NCI-H1048 (cell line): ENCODE measurements at places on chromosomes 3 and 15.

DNA sequence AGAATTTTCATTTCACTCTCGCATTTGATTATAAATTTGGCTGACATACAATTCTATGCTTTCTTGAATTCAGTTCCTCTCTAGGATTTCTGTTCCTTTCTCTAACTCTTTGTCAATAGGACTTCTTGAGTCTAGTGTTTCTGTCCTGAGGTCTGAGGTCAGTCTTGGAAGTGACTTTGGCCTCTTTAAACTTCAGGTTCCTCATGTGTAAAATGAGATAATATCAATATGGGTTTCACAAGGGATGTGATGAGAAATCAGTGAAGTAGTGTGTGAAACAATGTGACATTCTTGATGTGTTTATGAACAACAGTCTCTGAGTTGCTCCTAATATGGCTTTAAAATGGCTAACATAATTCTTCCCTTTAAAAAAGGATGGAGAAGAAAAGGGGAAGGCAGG lies 92.2 kb downstream of the SV2B start:
- no peak for DNase-seq

DNA sequence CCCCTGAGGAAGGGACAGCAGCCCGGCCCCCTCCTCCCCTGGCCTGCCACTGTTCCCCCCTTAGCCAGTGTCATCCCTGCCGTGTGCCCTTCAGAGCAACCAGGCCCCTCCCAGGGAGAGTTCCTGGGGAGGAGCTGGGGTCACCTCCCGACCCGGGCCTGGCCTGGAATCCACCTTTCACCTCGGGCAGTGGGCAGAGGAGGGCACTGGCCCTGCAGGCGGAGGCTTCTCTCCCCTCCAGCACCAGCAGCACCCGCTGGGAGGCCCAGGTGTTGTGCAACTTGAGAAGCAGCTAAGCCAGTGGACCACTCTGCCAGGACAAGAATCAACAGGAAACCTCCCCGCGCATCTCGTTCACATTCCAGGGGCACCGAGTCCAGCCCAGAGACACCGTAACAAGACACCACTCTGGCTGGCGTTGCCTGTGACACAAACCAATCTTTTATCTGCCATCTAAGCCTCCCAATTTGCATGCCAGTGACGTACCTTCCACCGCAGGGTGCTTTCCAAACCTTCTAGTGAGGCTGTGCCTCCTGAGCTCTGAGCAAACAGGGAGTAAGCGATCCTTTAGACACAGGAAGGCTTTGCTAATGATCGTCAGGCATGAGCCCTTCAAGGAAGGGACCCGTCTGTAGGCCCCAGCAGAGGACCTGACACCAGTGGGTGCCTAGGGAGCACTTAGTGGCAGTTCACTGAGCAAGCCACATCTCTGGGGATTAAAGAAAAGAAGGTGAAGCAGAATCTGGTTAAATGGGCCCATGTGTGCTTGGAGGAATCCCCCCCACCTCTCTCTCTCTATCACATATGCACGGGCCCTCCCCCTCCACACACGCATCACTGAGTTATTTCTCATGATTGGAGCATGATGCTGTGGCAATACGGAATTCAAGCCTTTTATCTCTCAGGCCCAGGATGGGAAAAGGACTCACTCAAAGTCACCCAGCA lies 98.9 kb upstream of the TLE3 start:
- DNase-seq, result peak; percentile 93

DNA sequence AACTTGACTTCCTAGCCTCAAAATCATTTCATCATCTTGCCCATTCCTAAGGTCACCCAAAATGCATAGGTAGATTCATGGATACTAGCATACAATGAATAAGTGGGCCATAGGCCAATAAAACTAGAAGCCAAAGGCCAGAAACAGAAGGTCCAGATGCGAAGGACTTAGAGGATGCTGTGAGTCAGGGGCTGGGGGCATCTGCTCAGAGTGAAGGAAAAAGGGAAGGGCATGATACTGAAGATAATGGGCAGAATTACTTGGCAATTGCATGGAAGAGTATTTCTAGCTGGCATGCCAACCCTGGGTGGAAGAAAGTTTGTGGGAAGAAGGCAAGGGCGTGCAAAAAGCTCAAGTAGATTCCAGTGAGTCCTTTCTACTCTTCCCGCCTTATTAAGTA lies 27.5 kb downstream of the ILDR1 start:
- no peak for DNase-seq

GRCh38 chr3:111246967-111247760 lies 175.5 kb downstream of the NECTIN3 start:
- no peak for DNase-seq

GRCh38 chr15:49038382-49038781 lies 7.9 kb downstream of the SECISBP2L start:
- DNase-seq, result no peak

- DNase-seq, result no peak
Measured at GRCh38 chr3:101835676-101836075, 13.6 kb upstream of the NFKBIZ start.

- no peak for DNase-seq
Measured at GRCh38 chr3:129246636-129247035, 2.8 kb upstream of the COPG1 start.

GRCh38 chr3:111971533-111972130 lies 7.2 kb upstream of the ABHD10 start:
- no peak for DNase-seq

GRCh38 chr3:111045564-111045963 lies 26.1 kb upstream of the NECTIN3 start:
- no peak for DNase-seq

DNA sequence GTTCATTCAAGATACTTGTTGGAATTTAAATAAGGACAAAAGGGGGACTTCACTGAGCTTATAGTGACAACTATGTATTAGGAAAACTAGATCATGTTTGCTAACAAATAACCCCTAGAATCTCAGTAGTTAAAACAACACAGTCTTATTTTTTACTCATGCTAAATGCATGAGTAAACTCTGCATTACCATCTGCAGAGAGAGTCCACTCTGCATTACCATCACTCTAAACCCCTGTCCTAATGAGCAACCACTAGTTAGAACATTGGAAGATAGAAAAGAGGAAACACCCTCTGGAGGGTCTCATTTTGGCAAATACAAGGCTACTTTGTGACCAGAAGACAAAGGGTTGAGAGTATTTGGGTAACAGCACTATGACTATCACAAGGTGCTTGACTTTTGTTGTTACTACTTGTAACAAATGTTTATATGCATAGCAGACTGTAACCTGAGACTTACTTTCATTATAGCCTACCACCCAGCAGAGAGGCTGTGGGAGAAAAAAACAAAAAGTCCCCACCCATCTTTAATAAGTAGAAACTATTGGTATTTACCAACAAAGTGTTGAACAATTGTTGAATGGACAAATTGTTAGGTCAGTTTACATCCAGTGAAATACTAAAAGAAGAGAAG lies 99.1 kb downstream of the OXSM start:
- DNase-seq, result no peak

DNA sequence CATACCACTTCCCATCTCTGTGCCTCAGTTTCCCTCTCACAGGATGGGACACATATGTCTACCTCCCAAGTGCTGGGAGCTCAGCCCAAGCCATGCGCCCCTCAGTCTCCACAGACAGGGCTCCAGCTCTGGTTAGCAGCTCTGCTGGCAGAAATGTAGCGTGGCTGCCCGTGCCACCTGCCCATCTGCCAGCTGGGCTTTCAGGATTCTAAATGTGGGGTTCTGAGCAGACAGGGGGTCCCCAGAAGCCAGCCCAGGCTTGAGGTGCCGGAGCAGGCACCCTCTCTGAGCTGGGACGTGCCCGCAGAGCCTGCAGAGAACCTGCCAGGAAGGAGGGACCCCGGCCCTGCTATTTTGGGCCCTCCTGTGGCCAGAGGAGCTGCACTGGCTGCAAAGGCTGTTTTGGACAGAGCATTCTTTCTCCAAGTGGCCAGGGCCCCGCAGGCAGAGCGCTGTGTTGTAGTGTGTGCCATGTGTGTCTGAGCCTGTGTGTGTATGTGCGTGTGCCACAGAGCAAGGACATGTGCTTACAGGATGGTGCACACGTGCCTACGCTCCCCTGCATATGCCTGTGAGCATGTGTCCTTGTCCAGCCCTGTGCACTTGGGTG lies 31.7 kb downstream of the PSTPIP1 start:
- DNase-seq, result no peak

DNA sequence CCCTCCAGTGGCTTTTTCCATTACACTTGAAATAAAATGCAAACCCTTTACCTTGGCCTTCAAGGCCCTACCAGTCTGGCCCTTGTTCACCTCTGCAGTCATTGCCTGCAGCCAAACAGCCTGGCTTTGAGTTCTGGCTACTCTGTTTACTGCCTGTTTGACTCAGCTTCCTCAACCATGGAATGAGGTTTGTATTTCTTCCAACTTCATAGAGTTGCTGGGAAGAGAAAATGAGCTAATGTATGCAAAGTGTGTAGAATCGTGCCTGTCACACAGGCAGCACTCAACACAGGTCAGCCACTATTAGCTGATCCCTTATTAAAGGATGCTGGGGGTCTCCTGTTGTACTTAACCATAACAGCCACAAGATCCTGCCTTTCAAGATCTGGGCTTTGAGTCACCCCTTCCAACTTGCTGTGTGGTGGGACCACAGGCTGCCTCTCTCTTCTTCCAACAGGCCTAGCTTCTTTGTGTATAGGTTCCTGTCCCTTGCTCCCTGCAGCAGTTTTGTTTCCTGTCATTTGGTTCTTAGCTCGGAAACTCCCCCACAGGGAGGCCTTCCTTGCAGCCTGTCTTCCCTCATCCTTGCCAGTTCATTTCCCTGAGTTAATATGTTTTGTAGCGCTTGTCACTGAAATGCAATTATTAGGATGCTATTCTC lies 6.4 kb downstream of the MED12L start:
- DNase-seq, result no peak

DNA sequence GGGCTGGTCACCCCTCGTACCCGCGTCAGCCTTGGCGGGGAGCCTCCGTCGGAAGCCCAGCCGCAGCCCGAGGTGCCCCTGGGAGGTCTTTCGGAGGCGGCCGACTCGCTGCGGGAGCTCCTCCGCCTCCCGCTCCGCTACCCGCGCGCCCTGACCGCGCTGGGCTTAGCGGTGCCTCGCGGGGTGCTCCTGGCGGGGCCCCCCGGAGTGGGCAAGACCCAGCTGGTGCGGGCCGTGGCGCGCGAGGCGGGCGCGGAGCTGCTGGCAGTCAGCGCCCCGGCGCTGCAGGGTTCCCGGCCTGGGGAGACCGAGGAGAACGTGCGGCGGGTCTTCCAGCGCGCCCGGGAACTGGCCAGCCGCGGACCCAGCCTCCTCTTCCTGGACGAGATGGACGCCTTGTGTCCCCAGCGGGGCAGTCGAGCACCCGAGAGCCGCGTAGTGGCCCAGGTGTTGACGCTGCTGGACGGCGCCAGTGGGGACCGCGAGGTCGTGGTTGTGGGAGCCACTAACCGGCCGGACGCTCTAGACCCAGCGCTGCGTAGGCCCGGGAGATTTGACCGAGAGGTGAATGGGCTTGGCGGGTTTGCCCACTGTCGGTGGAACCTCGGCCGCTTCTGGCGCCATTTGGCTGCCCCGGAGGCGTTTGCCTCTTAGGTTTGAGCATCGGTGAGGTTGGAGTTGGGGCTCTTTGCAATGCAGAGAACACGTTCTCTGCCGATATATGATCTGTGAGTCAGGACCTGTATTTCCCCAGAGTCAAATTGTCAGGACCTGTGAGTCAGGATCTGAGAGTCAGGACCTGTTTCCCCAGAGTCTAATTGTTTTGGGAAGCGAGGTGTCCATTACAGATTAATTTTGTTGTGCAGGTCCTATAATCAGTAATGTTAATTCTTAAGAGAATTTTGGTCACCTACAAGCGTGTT lies 24.9 kb upstream of the GATM start:
- no peak for DNase-seq

DNA sequence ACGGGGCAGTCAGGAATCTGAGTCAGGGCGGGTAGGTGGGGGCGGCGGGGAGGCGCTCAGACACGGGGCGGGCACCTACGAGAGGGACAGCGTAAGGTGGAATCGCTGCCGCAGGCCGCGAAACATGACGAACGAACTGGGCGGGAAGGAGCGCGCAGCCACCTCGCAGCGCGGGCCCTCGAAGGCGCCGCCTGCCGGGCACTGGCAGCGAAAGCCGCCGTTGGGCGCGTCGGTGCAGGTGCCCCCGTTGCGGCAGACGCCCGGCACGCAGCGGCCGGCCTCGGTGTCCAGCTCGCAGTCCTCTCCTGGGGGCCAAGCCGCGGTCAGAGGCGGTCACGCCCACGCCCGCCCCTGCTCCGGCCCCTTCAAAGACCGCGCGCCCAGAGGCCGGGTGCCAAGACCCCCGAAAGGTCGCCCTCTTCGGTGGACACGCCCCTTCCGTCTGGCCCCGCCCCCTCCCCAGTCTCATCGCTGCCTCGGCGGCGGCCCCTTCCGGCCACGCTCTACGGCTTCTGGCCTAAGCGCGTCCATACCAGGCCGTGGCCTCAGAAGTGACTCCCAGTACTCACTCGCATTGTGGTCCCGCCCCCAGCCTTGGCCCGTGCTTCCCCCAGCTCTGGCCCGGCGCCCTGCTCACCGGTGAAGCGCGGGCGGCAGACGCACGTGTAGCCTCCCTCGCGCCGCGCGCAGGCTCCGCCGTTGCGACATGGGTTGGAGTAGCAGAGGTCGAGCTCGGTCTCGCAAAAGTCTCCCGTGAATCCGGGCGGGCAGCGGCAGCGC lies 6.4 kb downstream of the CELSR3 start:
- peak; percentile 52 for DNase-seq

DNA sequence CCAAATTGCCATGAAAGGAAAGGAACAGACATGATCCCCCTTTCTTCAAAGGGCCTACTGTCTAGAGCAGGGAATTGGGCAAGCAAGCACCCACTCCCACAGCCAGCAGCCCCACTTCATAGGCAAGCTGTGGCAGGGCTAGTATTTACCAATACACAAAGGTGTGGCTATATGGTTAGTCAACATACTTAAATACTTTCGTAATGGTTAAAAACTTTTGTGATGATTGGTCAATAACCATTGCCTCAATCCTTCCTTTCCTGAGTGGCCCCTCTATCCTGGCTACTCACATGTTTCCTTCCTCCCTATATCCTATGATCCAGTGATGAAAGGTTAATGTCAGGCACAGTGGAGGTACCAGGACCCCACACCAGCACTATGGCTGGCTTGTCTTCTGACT lies 30.1 kb upstream of the ARL8B start:
- DNase-seq, result no peak

GRCh38 chr15:93467337-93467736 lies 378.3 kb upstream of the RGMA start:
- DNase-seq, result no peak

DNA sequence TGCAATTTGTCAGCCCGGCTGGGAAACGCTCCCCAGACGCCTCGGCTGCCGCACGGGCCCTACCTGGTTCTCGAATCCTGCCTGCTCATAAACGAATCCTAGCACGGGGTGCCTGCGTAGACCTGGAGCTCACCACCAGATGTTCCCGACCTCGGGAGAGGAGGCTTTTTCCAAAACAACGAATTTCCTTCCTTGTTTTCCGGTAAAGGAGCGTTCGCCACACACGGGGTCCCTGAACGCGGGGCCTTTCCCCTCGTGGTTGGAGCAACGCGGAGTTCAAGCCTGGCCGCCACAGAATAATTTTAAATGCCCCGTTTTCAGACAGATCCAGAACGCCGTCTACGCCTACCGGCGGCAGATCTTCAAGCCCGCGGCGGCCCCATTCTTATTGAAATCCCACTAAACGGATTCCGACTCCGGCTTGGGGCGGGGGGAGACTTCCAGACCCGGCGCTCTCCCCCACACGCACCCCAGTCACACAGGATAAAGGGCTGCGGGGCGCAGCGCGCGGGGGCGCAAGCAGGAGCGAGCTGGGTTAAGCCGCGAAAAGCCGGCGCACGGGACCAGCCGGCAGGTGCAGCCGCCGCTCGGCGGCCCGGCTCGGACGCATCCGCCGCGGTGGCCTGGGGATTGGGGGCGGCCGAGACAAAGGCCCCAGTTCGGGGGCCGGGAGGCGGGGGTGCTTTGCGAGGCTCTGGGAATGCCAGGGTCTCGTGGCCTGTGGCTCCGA lies 895 bp downstream of the GATA2 start:
- no peak for DNase-seq

GRCh38 chr15:38130740-38131498 lies 121.7 kb upstream of the SPRED1 start:
- DNase-seq, result no peak
